EH (cell line): ENCODE measurements at places on chromosomes 2 and 18.
A peak's percentile ranks its signal among the peaks of the same experiment; 100 is the strongest.

DNA sequence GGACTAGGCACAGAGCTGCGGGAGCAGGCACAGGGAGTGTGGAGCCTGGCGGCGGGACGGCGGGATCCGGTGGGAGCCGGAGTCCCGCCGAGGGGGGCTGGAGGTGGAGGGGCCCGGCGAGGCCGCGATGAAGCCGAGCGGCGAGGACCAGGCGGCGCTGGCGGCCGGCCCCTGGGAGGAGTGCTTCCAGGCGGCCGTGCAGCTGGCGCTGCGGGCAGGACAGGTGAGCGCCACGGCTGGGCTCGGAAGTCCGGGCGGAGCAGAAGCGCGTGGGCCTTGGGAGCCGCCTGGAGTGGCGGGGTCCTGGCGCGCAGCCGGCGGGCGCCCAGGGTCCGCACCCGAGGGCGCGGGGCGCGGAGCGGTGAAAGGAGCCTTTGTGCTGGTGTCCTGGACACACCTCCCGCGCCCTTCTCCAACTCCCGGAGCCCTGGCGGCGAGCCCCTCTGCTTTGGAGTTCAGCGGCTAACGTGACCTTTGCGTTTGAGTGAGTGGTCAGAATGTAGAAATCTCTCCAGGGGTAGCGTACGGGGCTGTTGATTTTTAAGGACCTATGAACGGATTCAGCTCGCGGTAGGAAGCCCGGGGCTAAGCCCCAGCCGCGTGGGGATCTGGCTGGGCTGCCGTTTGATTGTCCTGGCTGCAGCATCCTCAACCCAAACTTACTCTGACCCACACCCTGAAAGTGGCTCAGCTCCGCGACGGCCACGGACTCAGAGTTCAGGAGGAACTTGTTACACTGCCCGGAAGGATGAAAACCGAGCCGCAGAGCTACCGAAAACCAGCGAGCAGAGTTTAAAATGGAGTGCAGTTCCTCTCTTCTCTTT, 448 bp downstream of the IMPA2 start:
- peak; percentile 41 for DNase-seq

DNA sequence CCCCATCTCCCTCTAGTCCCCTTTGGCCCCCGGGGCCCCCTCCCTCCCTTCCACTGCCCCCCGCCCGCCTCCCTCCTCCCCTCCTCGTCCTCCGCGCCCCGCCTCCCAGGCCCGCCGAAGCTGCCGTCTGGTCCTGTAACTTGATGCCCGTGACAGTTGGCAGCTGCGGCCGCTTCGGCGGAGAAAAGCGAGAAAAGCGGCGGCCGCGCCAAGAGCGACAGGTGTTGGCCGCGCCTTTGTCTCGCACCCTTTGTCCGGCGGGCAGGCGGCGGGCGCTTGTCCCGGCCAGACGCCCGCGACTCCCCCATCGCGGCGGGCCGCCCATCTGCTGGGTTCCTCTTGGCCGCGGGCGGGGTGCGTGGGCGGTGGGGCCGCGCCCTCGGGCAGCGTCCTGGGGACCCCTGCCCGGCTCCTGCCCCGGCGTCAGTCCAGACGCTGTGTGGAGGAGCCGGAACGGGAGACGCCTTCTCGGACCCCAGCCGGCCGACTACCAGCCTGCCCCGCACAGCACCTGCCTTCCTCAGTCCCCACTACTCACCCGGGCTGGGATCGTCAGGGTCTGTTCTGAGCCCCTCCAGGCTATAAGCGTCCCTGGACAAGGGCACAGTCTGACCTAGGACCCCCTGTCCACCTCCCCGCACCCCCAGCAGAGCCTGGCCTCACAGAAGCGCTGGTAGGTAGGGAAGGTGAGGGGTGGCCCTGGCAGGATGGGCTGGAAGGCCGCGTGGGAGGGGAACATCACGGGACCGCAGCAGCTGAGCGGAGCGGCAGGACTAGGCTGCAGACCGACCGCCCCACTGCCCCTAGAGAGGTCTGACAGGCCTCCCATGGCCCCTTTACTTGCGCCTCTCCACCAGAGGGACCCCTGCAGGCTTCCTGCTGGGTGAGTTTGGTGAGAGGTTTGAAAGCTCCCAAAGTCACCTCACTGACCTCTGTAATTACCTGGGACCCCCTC, 1.2 kb upstream of the HES6 start:
- DNase-seq, result peak; percentile 38

GRCh38 chr2:64220894-64221617, 76.8 kb upstream of the PELI1 start:
- DNase-seq, result no peak

DNA sequence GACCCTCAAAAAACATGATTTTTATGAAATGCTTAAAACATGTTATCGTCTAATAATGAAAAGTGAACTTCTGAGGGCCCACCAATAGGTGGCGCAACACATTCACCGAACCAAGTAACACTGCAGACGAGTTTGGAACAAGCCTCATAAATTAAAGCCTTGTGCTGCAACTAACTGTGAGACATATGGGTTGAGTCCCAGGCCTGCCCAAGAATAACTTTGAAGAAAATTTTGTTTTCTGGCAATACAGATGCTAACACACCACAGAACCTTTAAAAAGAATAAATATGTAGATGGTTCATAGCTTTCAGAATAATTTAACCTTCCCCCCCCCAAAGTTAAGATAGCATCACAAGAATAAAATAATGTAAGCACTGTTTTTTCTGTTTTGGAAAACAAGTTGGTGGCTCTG, 285.9 kb downstream of the RNF144A start:
- peak; percentile 59 for DNase-seq

- DNase-seq, result no peak
Observed at GRCh38 chr2:59693231-59693959, 860.1 kb downstream of the BCL11A start.

GRCh38 chr2:209426432-209426831, 2.6 kb downstream of the MAP2 start:
- DNase-seq, result peak; percentile 40

- no peak for DNase-seq
Observed at GRCh38 chr18:61824733-61825363, 68.0 kb downstream of the RNF152 start.

GRCh38 chr2:48048476-48049171, 142.3 kb upstream of the FBXO11 start:
- no peak for DNase-seq

DNA sequence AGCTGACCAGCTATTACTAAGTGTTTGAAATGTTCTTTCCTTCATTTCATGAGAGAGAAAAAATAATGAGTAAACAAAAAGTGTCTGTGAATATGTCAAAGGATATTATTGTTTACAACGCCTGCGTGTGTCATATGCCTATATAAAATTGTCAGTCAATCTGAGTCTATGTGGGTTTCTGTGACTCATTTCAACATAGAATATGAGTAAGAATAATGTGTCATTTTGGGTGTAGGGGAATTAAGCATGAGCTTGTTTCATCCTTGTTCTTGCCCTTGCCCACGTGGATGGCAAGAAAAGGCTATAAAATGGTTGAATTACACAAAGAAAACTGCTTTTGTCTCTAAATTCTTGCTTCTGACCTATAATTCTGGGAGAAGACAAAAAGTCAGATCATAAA, 466.0 kb downstream of the PTH2R start:
- DNase-seq, result no peak

GRCh38 chr2:202034249-202035088, 814 bp downstream of the FZD7 start:
- DNase-seq, result peak; percentile 44

GRCh38 chr2:126634273-126634861, 21.6 kb upstream of the GYPC start:
- peak; percentile 28 for DNase-seq

DNA sequence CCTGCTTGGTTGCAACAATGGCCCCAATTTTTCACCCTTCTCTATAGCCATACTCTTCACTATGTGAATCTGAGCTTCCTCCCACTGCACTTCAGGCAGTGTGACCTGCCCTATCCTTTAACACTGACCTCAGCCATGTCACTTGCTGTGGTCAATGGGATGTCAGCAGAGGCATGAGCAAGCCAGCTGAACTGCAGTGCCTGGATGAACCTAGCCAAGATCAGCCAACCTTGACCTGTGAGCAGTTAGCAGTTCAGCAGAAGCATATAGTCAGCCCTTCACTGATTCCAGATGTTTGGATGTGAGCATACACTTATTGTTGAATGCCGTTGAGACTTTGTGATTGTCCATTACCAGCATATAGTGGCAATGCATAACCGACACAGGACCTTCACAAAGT, 63.4 kb upstream of the BOD1L2 start:
- DNase-seq, result no peak

DNA sequence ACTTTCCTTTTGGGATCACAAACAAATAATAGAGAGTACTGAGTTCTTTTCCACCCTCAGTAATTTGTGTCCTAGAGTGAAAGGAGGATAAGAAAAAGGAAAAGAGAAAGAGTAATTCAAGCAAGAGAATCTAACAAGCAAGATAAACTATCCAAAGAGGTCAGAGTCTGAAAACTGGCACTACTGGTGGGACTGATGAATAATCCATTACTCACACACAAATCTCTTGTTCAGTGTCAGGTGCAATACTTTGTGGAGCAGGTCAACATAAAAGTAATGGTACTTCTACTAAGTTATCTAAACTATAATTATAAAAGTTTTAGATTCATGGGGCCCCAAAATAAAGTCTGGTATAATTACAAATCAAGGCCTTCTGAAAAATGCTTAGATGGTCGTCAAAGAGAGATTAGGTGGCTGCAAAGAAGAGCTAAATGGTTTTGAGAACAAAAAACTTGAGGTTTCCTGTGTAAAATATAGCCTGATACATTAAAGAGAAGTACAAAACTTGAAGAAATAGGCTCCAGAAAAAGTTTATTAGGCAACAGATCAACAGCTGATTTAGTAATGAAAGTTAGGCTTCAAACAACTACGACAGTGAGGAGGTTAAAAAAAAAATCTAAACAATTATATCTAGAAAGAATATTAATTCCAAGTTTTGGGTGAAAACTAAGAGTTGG, 109.4 kb downstream of the BAZ2B start:
- DNase-seq, result peak; percentile 7

DNA sequence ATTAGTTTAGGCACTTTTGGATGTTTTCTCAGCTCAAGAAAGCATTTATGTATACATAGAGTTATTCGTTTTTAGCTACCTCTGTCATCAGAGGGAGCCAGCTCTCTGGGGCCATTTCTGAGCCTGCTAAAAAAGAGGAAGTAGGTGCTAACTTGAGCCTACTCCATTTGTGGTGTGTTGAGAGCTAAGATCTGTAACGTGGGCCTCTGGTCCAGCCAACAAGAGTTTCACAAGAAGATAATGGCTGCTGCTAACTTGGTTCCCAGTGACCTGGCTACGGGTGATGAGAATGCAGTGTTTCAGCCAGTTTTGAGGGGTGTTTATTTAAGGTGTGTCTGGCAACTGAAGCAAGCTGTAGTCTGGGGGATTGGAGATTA, 182.5 kb downstream of the PRKCE start:
- no peak for DNase-seq

GRCh38 chr2:199973703-199974102, 18.3 kb downstream of the MAIP1 start:
- DNase-seq, result peak; percentile 62

DNA sequence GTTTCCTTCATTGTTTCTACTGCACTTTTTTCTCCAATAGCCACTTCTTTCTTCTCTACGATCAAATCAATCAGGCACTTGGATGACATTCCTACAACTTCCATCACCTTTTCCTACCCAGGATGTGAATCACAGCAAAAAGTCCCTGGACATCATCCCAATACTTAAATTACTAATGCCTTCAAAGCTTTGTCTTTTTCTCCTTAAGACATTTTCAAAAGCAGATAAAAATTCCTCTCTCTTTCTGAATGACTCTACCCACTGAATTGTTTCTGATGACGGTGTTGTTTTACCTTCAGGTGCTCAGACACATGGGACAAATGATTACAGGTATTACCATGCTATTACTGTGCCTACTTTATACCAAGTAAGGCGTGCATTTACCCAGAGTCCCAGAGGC, 500.9 kb downstream of the FBXO15 start:
- peak; percentile 77 for DNase-seq

GRCh38 chr2:54655046-54655809, 68.2 kb upstream of the EML6 start:
- no peak for DNase-seq

- no peak for DNase-seq
Observed at GRCh38 chr2:107008843-107009242, 122.9 kb upstream of the ST6GAL2 start.

DNA sequence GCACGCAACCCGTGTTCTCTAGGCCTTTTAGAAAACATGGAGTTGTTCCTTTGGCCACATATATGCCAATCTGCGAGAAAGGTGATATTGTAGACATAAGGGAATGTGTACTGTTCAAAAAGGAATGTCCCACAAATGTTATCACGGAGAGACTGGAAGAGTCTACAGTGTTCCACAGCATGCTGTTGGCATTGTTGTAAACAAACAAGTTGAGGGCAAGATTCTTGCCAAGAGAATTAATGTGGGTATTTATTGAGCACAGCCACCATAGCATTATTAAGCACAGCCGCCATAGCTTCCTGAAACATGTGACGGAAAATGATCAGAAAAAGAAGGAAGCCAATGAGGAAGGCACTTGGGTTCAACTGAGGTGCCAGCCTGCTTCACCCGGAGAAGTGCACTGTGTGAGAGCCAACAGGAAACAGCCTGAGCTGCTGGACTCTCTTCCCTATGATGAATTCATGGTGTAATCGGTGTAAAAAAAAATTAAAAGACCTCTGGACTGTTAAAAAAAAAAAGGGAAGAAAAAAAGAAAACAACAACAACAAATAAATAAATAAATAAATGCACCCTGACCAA, 29.0 kb upstream of the REL start:
- no peak for DNase-seq
